Left renal pelvis (tissue), 4 donors: ENCODE measurements at places on chromosomes 12 and 14. TPM values are rescaled to one million over a fixed set of nuclear protein-coding genes. Genes with fewer than 3 reads are reported as not detected.

Gene CLEC2B
- 4.1 TPM for polyA plus RNA-seq

Gene ERC1
- 42.4 TPM for polyA plus RNA-seq

Gene IAPP
- polyA plus RNA-seq: not detected

GRCh38 chr12:92546635-92547348 is 156.0 kb upstream of the PLEKHG7 start:
- no peak for DNase-seq

- DNase-seq: no peak
These were observed 23.3 kb upstream of the MARK3 start for GRCh38 chr14:103361867-103362266.

- no peak for DNase-seq
These were observed 8.3 kb downstream of the NDRG2 start for GRCh38 chr14:21016413-21017190.

GRCh38 chr12:114820796-114821195 is 136.8 kb upstream of the TBX3 start:
- no peak for DNase-seq

DNA sequence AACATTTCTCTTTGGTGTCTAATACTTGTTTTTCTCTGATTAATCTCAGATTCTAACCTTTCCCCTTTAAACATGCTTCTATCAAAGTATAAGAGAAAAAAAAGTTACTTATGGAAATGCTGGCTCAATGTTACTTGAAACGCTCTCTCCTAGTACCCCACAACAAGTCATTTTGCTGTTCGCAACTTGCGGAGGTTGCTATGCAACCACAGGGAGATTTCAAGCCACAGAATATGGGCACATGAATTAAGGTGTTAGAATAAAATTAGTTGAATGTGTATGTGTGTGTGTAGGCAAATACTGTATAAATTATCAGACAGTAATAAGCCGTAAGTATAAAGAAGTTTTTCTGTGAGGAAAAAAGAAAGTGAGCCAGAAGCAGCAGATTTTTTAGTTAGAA is 80.6 kb downstream of the CCDC59 start:
- DNase-seq: no peak
